ENCODE measurements at places on chromosomes 3 and 15.
A peak's percentile ranks its signal among the peaks of the same experiment; 100 is the strongest.

DNA sequence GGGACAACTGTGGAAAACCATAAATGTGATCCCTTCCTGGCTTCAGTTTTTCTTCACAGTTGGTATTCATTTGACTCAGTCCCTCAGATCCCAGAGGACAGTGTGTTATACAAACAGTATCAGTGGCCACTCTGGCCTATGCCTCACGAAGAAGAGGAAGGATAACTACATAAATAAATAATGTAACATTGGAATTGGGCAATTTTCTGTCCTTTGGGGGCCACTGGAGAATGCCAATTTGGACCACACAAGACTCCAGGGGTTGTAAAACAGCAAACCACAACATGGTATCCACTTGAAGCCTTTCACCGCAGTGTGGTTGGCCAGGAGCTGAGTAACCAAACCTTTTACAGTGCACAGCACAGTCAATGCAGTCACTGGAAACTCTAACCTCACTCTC is 1077.0 kb downstream of the ROBO2 start:
- no peak for DNase-seq

- DNase-seq: no peak
Observed at GRCh38 chr15:100236981-100237720, 104.6 kb downstream of the ADAMTS17 start.

DNA sequence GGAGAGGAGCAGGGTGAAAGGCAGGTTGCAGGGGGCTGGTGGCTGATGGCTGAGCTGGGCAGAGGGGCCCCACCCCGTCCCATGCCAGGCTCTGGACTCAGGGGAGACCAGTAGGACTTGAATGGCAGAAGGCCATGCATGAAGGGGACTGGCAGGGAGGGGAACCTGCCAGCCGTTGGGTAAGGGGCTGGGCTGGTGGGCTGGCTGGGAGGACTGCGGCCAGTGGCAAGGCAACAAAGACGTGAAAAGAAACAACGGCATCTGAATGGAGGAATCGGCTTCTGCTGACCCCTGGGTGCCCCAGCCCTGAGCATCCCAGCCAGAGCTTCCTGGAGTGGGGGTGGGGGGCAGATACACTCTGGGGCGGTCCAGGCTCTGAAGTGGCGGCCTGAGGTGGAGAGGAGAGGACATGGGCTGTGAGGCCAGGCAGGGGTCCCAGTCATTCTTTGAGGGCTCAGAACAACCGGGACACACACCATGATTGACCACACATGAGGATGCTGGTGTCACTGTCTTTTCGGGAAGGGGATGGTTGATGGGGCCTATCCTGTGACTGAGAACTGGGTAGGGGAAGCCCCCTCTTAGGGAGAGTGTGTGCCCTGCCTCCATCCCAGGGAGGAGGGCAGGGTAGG is 11.7 kb downstream of the GLYCTK start:
- DNase-seq: peak; percentile 51

GRCh38 chr3:159418571-159419526 is 569.8 kb upstream of the IL12A start:
- no peak for DNase-seq

DNA sequence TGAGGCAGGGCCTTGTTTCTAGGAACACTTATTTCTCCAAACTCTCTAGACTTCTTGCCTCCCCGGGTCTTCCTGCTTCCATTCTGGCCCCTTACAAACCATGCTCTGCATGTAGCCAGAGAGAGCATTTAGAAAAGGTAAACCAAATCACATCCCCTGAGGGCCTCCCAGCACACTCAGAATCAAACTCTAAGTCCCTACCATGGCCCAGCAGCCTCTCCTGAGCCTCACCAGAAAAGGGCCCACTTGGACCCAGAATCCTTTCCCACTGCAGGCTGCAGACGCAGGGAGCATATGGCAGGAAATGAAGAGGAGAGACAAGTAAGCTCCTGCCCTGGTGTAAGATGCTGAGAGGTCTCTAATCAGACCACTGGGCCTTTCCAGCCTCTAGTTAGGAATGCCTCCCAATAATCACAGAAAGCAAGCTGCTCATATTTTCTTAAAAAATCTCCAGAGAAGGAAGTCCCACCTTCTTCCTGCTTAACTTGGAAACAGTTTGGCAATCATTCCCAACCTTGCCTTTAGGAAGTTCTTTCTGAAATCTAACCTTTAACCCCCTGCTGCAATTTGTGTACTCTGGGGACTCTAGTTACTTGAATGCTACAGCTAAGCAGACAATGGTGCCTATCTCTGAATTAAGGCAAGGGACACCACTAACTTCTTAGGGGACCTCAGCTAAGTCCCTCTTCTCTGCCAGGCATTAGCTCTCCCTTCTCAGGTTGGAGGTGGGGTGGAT is 4.2 kb downstream of the AMOTL2 start:
- no peak for DNase-seq

DNA sequence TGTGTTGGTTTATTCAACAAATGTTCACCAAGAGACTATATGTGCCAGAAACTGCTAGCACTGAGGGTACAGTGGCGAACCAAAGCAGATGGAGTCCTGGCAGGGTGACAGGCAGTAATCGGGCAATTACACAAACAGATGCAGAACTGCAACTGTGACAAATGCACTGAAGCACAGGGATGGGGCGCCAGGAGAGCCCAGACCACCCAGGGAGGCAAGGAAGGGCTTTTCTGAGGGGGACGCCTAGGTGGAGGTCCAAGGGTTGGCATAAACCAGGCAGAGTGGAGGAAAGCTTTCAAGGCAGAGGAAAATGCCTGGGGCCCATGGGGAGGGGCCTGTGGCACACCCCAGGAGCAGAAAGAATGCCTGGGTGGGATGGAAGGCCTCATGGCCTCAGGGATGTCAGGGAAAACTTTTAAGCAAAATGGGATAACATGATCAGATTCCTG is 5.5 kb downstream of the DIS3L start:
- DNase-seq: no peak

- DNase-seq: no peak
Observed at GRCh38 chr3:6524479-6524878, 336.4 kb upstream of the GRM7 start.

DNA sequence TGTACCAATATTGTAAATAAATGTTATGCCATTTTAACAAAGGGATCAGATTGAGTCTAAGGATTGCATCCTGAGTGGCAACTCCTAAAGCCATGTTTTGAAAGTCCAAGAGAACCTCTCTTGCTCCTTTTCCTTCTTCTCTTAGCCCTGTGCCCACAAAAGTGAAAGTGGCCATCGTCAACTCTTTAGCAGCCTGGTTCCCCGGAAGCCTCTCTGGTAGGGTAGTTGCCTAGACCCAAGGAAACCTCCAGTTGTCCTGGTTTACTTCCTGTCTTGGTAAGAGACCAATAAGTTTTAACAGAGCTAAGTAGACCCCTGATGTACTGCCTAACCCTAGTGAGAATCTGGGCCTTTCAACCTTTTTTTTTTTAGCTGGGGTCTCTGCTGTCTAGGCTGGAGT is 10.2 kb upstream of the ITPKA start:
- DNase-seq: no peak

- DNase-seq: no peak
Observed at GRCh38 chr3:75906555-75907112, 121.3 kb upstream of the ZNF717 start.

GRCh38 chr3:50491023-50491422 is 12.4 kb downstream of the CACNA2D2 start:
- no peak for DNase-seq

- DNase-seq: no peak
Observed at GRCh38 chr3:33063651-33064051, 33.3 kb downstream of the GLB1 start.

DNA sequence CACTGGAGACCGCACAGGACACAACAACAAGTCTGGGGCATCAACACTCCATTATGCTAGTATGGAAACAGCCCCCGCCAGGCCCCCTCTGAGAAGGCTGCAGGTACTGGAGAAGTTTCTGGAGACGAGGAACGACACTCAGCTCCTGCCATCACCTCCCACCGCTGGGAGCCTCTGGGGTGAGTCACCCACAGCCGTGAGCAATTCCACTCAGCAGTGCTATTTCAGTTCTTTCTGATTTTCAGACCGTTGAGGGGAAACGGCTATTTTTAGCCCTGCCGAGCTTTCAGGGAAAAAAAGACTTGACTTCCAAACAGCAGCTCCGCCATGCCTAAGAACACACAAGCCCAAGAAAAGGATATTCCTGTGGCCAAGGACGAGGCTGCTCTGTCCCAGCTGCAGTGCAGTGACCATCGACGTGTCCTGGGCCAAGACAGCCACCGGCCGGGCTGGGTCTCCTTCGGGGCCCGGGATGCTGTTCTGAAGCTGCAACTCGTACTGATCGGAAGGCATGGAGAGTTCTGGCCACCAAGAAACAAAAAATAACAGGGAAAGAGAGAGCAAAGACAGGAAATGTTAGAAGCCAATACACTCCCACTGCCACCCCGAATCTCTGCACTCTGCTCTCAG is 40.8 kb downstream of the NUP210 start:
- DNase-seq: peak; percentile 20

GRCh38 chr3:62939707-62940106 is 64.5 kb upstream of the CADPS start:
- no peak for DNase-seq

DNA sequence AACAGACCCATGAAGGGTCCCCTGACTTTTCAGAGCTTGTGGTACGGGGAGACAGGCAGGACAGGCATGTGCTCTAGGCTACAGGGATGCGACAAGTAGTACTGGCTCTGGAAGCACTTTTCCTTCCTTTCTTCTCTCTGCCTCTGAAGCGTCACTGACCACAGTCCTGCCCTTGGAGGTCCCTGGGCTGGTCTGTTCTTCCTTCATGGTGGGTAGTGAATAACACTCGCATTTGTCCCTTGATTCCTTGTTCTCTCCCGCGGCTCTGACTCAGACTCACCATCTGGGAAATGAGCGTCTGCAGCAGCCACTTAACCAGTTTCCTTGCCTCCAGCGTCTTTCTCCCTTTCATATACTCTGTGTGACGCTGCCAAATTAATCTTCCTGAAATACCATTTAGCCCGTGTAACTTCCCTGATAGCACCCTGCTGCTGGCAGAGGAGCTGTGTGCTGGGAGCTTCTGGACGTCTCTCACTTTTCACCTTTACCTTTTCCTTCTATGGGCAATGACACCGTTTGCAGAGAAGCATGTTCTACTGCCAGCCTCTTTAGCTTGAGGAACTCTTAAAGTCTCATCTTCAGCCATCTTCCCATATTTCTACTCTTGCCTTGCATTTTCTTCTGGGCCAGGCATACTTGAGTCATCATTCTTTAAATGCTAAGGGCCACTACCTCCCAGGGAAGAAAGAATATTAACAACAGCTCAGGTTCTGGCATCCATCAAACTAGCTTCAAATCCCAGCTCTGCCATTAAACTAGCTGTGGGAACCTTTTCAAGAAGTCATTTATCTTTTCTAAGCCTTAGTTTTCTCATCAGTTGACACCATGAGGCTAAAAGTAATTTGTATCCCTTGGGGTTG is 33.6 kb downstream of the TMEM45A start:
- DNase-seq: no peak

- no peak for DNase-seq
Observed at GRCh38 chr3:13343601-13344000, 76.5 kb downstream of the NUP210 start.

DNA sequence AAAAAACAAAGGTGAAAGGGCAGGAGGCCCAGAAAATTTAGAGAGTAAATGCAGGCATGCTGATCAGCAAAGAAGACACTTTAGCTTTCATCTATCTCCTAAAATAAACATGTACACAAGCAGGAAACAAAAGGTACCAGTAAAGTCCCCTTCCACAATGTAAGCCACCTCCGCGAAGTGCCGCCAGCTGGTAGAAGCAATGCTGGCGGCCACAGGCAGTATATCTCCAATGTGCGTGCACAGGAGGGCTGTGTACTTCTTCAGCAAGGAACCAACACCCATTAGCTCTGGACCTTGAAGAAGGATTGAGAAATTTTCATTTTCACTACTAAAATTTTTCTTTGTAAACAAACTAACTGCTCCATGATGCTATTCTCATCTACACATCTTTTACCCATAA is 75.4 kb downstream of the HERC2 start:
- no peak for DNase-seq

DNA sequence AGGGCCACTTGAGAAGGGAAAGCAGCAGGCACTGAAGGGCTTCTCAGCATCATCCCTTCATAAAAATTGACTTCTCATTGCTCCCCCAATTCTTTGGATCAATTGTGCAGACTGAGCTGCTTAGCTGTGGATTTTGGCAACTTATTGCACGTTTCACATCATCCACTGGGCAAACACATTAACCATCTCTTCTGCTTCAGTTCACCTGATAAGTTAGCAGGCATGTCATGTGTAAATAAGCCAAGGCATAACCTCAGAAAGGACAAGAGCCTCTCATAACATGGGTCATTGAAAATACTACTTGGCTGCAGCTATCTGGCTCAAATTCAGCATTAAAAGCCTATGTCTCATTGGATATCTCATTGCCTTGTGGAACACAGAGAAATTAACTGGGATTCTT is 366.5 kb downstream of the LRRC3B start:
- DNase-seq: no peak

DNA sequence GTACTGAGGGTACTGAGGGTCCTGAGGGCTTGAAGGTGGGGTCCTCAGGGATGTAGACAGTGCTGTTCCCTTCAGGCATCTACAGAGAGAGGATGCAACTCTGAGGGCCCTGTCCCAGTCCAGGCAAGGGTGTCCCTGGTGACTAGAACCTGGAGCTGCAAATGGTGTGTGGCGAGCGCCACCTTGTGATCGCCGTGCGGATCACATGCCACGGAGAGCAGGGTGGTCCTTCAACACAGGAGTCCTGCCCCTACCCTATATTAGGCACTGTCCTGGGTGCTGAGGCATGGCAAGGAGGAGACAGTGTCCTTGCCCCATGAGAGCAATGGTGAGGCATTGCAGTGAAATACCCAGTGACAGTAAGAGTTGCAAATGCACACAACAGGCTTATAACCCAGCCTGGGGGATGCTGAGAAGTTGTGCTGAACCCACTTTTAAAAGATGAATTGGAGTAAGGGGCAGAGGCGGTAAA is 23.6 kb downstream of the RHCG start:
- no peak for DNase-seq

DNA sequence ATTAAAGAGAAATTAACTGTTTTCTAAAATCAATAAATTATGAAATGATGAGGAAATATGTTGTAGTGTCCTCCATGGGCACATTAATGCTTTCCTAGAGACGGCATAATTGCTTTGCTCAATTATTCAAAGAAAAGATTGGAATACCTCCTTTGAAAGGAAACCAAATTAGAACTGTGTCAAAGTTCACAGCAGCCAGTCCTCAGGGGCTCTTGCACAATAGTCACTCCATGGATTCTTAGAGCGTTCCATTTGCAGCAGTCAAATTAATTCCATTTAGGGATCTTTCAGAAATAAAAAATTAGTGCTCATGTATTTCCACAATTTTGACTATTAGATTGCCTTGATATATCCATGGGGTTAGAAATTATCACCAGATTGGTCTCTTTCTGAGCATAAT is 841.6 kb upstream of the DPPA4 start:
- no peak for DNase-seq
